ENCODE measurements at places on chromosomes 7 and 10.

GRCh38 chr10:123398180-123398591 lies 244.0 kb downstream of the BUB3 start:
- DNase-seq, result no peak

GRCh38 chr7:36204929-36205635 lies 52.0 kb downstream of the EEPD1 start:
- DNase-seq, result no peak

DNA sequence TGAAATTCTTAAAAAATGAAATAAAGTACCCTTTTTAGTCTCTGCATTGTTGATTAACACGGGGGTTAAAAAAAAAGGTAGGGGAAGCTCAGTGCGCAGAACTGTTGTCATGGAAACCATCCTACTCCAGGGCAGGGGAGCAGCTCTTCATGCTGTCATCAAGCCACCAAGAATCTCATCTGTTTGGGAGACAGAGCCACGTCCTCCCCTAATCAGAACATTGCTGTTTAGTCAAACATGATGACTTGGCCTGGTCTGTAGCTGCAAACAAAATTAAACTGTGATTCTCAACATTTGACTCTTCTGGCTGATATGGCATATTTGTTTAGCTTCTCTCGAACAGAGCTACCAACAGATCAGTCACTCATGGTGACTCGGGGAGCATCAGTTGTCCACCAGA lies 254.4 kb upstream of the KLF14 start:
- no peak for DNase-seq

GRCh38 chr10:12357525-12358151 lies 8.3 kb downstream of the CAMK1D start:
- DNase-seq, result no peak

DNA sequence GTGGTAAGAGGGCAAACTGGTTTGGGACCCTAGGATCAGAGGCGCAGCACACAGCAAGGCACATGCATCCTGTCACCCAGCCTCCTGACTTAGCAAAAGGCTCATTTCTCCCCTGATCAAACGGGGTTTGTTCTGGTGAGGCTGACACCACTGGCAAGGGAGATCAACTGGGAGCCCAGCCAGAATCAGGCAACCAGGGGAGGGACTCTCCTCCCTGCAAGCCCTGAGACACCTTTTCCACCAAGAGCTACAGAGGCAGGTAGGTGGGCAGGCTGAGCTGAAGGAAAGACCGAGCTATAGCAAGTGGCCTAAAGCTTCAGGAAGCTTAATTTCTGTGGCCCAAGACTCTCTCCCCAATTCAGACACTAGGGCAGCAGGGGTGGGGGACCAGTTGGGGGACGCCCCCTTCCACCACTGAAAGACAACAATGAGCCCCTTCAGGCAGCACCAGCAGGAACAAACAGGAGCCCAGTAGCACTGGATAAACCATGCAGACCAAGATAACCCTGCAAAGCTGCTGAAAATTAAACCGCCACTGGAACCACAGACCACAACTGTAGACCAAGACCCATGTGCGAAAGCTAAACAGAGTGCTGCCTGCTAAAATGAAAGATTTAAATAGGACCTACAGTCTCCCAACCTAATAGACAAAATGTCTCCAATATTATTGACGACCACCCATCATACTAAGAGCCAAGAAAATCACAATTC lies 27.1 kb upstream of the SAR1A start:
- DNase-seq, result no peak

DNA sequence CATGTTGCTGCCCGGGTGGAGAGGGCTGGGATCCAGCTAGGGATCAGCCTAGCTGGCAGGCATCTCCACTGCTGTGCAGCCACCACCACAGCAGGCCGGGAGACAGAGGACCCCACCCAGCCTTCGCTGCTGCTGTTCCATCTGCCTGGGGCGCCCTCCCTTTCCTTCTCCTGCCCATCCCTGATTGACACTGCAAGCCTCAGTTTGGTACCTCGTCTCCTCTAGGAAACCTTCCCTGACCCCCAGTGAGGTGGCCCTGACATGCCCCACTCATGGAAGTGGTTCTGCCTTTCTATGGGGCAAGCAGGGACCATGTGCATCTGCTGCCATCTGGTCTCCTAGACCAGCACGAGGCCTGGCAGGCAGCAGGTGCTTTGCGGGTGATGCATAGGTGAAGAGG lies 30.4 kb upstream of the DPYSL4 start:
- DNase-seq, result no peak

GRCh38 chr10:70228491-70228890 lies 4.7 kb downstream of the PPA1 start:
- no peak for DNase-seq

- DNase-seq, result no peak
Observed at GRCh38 chr7:35565927-35566326, 129.0 kb downstream of the HERPUD2 start.

DNA sequence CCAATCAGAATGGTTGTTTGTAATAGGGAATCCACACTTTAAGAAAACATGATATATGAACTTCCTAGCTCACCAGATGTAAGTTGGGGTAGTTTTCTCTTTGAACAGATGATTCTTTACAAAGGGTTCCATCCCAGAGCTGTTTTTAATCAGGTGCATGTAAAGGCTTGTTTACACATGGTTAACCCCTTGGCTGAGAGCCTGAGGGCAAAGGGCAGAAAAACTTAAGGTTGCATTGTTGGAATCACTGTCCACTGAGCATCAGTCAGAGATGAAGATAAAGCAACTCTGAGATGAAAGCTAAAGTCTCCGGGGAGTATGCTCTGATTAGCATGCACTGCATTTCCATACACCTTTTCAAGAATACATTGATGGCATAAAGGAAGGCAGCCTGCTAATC lies 518.2 kb downstream of the SORCS3 start:
- DNase-seq, result no peak

DNA sequence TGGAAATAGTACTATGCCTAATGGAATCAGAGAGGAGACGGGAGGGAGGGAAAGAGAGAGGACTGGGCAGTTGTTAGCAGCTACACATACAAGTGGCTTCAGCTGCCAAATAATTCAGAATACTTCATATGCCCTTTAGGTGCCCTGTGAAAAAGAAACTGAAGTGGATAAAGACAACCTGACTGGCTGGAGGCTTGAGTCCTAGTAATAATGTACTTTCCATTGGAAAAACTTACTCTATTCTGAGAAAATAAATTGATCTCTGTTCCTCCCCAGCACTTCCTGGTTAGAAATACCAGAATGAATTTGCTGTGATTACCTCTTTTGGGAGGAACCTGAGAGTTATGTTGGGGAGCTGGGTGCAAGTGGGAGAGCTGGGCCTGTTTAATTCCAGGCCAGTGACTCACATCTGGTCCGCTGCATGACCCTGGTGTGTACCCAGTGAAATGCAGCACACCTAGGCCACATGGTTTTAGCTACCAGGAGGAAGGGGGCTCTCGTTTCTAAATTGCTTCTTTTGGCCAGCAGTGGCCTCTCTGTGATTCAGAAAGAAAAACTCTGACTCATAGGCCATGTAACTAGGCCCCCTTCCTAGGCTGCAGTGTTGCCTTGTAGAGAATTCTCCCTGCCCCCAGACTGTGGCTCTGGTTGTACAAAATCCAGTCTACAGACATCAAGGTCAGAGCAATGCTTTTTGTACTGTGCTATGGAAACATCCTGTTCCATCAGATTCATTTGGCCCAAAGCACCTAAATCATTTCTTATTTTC lies 6.5 kb downstream of the AGFG2 start:
- no peak for DNase-seq

GRCh38 chr10:34999532-34999931 lies 90.6 kb downstream of the CUL2 start:
- DNase-seq, result no peak

GRCh38 chr10:77201135-77202106 lies 436.2 kb downstream of the KCNMA1 start:
- DNase-seq, result no peak

DNA sequence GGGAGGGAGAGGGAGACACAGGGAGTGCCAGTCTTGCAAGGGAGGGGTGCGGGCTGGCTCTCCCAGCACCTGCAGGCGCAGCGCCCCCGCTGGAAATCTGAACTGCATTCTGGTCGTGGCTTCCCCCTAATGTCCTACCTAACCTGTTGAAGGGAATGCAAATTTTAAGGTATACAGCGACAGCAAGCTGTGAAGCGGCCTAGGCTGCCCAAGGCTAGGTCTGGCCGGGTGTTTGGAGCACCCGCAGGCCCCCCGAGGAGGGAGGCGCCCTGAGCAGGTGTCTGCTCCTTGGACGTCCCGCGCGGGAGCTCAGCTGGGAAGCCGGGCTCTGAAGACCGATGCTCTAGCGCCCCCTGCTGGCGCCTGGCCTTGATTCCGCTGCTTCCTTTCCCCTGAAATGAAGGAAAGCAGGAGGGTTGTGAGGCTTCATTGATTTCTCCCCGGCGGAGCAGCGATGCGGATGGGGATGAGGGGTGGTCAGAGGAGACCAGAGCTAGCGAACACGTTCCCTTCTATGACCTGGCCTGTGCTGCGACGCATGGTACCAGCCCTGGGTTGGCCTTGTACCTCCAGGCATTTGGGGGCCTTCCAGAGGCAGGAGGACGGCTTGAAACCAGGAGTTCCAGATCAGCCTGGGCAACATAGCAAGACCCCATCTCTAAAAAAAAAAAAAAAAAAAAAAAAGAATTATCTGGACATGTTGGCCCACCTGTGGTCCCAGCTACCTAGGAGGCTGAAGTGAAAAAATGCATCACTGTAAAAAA lies 601.3 kb downstream of the GALNT17 start:
- peak; percentile 3 for DNase-seq

DNA sequence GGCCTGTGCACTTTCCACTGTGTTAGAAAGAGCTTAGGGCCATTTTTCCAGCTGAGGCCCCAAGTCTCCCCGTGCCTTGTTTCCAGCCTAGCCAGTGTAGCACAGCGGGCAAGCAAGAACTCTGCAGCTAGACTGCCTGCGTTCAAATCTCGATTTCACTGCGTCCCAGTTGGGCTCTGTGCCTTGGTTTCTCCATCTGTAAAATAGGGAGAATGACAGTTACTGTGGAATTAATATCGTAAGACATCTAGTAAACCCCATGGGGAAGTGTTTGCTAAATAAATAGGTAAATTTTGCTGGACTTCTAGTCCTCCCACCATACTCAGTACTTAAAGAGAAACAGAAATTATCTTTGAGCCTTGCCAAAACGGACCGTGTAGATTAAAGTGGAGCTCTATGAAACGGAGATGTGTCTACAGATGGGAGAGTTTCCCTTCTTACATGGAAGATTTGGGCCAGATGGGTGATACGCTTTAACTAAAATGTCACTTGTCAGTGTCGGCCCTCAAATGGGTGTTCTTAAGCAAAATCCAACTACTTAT lies 3.5 kb upstream of the HKDC1 start:
- DNase-seq, result no peak

DNA sequence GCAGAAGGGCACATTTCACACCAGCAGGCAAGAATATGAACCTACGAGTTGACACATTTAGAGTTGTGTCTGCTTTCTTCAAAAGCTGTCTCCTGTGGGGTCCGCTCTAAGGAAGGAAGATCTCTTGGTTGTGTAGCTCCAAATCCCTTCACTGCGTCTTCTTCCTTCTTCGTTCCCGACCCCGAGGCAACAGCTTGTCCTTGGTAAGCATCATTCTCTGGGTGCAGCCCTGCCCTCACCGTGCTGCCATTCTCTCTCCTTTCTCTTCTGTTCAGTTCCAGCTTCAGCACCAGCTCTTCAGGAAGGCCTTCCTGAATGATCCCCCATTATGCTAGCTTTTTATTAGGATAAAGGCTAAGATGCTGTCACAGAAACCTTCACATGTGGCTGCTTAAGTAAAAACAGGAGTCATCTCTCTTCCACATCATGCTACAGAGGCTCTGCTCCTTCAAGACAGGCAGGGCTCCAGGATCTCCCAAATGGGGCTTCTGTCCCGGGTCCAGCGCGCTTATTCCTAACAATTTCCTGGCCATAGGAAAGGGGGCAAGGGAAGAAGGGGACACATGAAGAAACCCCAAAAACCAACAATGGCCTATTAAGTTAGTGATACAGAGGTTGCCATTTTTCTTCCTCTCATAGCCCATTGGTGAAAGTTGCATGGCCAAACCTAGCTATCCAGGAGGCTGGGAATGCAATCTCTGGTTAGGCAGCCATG lies 52.2 kb upstream of the SHH start:
- no peak for DNase-seq

DNA sequence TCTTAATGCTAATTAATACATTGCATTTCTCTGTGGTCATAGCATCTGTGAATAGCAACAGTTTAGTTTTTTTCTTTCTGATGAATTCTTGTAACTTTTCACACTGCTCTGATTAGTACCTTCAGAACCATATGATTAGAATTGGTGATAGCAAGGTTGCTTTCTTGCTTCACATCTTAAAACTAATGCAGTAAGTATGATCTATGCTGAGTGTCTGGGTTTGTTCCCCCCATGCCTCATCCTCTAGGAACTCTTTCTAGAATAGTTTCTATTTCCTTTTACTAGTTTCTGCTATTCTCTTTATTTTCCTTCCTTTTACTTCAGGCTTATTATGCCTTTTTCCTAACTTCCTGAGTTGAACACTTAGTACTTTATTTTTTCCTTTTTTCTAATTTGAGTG lies 32.4 kb downstream of the TES start:
- DNase-seq, result no peak

DNA sequence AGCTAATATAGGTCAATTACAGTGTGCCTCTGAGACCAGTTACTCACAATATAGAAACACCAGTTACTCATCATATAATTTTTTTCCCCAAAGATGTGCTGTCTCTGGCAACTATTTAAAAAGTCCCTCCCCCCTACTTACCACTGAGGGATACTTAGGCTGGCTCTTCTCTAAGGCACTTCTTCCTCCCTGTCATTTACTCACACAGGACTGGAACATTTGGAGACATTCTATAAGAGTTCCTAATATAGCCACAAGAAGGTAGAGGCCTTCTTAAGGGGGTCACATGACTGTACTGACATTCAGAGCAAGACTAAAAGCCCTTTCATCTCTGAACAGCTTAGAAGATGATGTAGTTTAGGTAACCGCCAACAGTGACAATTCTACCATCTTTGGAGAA lies 44.4 kb upstream of the SLIT1 start:
- no peak for DNase-seq

- DNase-seq, result no peak
Observed at GRCh38 chr7:54546081-54546985, 4.2 kb downstream of the VSTM2A start.

DNA sequence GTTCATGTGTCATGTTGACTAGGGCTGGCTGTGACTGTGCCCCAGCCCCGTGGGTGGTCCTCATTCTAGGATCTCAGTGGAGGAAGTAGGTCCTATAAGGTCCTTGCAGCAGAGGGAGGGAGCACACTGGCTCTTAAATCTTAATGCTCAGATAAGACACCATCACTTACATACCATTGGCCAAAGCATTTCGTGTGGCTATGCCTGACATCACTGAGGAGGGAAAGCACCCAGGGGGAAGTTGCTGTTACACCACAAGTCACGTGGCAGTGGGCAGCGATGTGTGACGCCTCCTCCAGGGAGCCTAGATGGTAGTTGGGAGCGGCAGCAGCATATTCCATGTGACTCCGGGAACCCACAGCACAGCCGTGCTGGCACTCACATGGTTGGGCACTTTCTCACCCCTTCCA lies 224.7 kb upstream of the SH2B2 start:
- DNase-seq, result no peak

GRCh38 chr7:102836191-102836919 lies 76.4 kb upstream of the LRRC17 start:
- DNase-seq, result no peak

GRCh38 chr7:107898997-107899594 lies 8.1 kb downstream of the DLD start:
- DNase-seq, result no peak

GRCh38 chr10:123997486-123998196 lies 95.8 kb downstream of the CHST15 start:
- no peak for DNase-seq

Data from activated CD4-positive, CD25-positive, alpha-beta regulatory T cell (primary cell).